ENCODE measurements at places on chromosomes 5 and 9.

DNA sequence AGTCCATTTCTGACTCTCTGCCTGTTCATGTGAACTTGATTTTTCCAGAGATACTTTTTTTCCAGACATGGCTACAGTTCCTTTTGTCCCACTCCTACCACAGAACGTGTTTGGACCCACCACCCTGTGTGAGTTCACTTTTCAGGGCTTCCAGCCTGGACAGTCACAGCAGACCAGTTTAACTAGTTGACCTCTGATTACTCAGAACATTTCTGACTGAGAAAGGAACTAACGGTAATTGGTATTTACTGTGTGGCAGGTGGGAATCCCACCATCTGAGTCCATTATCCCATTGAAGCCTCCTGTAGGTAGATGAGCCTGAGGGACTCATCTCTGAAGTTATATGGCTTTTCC lies 210.1 kb downstream of the GOLPH3 start:
- DNase-seq, result no peak

DNA sequence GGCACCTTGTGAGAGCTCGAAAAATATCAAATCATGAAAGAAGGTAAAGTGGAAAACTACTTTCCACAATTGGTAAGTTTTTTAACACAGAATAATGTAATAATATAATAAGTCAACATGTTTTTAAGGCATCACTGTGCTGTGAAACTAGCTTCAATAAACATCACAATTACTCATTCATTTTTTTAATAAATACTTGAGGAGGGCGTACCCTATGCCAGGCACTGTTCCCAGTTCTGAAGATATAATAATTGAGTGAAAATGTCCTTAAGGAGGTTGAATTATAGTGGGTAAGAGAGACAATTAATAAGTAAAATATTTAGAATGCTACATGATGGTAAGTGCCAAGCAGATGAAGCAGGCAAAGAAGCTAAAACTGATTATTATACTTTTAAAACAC lies 381.4 kb downstream of the ELAVL2 start:
- DNase-seq, result no peak

GRCh38 chr5:32851559-32852173 lies 140.5 kb downstream of the NPR3 start:
- no peak for DNase-seq

GRCh38 chr9:17063535-17064135 lies 71.2 kb upstream of the CNTLN start:
- DNase-seq, result no peak

GRCh38 chr5:141557681-141558136 lies 61.1 kb downstream of the DIAPH1 start:
- peak; percentile 63 for DNase-seq

- DNase-seq, result no peak
These were observed 71.4 kb upstream of the PHYKPL start for GRCh38 chr5:178304016-178304415.

DNA sequence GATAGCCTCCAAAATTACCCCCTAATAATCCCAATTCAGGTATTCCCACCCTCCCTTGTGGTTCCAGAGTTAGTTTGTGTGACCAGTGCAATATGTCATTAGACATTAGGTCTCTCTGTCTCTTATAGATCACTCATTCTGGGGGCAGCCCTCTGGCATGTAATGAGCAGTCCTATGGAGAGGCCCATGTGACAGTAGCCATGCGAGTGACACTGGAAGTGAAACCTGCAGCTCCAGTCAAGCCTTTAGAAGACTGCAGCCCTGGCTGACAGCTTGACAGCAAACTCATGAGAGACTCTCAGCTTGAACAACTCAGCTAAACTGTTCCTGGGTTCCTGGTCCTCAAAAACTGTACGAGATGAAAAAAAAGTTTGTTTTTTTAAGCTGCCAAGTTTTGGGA lies 54.0 kb upstream of the HSPB3 start:
- DNase-seq, result no peak

DNA sequence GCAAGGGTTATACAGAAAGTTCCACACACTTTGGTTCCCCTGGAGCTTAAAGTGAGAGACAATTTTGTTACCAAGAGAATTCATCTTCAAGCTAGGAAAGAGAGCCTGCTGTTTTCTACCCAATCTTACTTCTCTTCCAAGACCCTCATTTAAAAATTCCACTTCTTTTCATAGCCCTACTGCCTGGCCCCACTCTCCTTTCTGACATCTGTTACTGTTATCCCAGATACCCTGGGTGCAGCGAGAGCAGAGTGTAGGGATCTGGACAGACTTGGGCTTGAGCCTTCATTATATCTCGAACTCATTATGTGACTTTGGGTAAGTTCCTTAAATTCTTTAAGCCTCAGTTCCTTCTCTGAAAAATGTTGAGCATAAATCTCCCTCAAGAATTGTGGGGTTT lies 263.1 kb downstream of the ASTN2 start:
- DNase-seq, result no peak

GRCh38 chr5:170353961-170354360 lies 35.2 kb downstream of the KCNMB1 start:
- DNase-seq, result no peak

- DNase-seq, result no peak
These were observed 82.9 kb downstream of the RAPGEF1 start for GRCh38 chr9:131657037-131657377.

DNA sequence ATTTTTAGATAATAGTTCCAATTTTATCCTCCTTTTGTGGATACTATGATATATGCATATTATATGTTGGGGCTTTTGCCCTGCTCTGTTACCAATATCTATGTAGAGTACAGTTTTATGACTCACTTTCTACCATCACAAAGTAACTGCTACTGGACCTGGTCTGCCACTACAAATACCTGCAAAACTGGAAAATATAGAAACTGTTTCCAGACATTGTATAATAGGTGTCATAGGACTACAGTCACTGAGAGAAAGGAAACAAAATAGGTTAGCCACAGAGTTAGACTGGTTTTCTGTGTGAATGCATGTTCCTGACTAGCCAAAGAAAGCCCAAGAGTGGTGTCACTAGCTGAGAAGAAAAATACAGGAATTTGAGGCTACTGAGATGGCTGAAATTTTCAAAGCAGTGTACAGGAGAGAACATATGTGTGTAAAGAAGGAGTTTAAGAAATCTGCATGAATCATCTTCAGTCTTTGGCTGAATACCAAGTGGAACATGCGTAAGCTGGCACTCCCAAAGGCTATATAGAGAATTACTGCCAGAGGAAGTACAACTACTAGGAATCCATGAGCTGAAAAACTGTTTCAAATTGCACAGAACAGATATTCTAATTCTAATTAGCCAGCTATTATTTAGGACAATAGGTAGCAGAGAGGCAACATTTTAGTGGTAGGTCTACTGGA lies 29.0 kb upstream of the FAM174A start:
- DNase-seq, result no peak

DNA sequence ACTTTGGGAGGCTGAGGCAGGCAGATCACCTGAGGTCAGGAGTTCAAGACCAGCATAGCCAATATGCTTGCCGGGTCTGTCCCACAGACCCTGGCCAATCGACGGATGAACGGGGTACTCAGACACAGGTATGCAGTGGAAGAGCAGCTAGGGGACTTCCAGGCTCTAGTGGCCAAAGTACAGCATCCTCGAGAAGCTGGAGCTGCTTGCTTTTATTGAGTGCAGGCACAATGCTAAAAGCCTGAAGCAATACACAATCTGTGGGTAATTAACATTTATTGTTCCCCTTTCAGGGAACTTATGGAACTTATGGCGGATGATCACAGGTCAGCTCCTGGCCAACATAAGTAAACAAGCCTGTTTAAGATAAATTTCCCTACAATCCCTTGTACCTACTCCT lies 32.8 kb upstream of the SEMA4D start:
- DNase-seq, result no peak

- no peak for DNase-seq
These were observed 10.9 kb downstream of the MFAP3 start for GRCh38 chr5:154049636-154050035.

DNA sequence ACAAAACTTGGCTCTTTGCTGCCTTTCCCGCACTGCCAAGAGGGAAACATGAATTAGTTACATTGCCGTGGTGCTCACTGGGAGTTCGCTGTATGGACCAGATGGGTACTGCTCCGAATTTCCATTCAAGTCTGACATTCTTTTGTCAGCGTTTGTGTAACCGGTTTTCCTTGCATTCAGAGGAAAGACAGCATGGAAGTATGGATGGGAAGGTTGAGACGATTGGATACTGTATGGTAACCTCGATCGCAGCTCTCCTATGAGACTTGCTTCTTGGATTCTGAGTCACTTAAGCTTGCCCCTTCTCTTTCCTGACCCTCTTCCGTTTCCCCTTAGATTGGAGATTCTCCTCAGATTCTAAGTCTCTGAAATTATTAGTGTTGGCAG lies 625 bp upstream of the UBLCP1 start:
- no peak for DNase-seq

- DNase-seq, result no peak
These were observed 193.2 kb upstream of the RORB start for GRCh38 chr9:74303945-74304344.

- no peak for DNase-seq
These were observed 878 bp downstream of the HIGD2A start for GRCh38 chr5:176389135-176390123.

DNA sequence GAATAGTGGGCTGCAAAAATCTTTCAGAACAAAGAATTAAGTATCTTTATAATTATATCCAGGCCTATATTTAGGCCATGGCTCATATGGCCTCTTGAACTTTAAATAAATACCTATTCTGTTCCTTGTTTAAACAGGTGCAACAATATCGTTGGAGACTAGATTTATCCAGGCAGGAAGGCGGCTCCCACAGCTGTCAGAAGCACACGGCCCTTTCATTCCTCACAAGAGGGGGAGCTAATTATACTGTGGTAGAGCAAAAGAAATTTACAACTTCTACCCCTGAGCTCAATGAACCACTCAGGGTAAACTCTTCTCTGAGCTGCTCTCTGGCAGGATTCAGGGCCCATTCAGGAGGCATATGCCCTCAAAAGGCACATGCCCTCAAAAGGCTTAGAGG lies 31.3 kb downstream of the TMEM174 start:
- DNase-seq, result no peak

DNA sequence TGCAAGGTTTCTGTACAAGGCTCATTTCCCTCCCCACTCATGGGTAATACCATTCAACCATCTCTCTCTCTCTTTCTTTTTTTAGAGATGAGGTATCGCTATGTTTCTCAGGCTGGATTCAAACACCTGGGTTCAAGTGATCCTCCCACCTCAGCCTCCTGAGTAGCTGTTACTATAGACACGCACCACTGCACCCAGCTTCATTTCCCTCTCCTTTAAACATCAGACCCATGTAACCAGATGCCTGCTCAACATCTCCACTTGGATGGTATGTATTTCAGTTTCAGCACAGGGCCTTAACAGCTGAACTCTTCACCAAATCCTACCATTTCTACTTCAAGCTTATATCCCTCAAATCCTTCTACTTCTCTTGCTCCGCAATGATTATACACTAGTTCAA lies 117.4 kb downstream of the SSBP2 start:
- no peak for DNase-seq

- no peak for DNase-seq
These were observed 11.3 kb downstream of the FBXO38 start for GRCh38 chr5:148395031-148395430.

DNA sequence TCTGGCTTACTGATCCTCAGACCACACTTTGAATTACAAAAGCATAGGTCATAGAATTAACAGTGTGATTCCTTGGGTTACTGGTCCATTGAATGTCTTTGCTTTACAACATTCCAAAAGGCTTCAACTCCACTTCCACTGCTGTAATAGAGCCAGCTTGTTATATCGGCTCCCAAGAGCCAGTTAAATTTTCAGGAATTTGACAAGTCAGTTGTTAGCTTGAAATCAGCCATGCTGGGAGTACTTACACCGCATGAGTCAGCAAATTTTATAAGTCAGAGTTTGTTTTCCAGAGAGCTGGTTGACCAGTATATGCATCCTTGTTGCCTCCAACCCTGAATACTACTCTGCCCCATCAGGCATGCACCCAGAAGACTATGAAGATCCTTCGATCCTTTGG lies 73.1 kb downstream of the FOXB2 start:
- DNase-seq, result no peak

DNA sequence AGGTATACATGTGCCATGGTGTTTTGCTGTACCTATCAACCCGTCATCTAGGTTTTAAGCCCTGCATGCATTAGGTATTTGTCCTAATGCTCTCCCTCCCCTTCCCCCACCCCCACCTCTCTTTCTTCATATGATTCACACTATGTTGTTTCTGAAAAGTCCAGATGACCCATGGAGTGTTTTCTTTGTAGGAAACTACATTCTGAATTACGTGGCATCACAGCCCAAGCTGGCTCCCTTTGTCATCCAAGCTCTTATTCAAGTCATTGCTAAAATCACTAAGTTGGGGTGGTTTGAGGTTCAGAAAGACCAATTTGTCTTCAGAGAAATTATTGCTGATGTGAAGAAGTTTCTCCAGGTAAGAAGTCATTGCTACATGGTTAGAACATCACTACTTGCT lies 30.4 kb downstream of the RANBP17 start:
- DNase-seq, result no peak

- DNase-seq, result no peak
These were observed 381.2 kb upstream of the PDE4D start for GRCh38 chr5:60274747-60275146.

- no peak for DNase-seq
These were observed 1.3 kb upstream of the SLC2A8 start for GRCh38 chr9:127395497-127396252.

DNA sequence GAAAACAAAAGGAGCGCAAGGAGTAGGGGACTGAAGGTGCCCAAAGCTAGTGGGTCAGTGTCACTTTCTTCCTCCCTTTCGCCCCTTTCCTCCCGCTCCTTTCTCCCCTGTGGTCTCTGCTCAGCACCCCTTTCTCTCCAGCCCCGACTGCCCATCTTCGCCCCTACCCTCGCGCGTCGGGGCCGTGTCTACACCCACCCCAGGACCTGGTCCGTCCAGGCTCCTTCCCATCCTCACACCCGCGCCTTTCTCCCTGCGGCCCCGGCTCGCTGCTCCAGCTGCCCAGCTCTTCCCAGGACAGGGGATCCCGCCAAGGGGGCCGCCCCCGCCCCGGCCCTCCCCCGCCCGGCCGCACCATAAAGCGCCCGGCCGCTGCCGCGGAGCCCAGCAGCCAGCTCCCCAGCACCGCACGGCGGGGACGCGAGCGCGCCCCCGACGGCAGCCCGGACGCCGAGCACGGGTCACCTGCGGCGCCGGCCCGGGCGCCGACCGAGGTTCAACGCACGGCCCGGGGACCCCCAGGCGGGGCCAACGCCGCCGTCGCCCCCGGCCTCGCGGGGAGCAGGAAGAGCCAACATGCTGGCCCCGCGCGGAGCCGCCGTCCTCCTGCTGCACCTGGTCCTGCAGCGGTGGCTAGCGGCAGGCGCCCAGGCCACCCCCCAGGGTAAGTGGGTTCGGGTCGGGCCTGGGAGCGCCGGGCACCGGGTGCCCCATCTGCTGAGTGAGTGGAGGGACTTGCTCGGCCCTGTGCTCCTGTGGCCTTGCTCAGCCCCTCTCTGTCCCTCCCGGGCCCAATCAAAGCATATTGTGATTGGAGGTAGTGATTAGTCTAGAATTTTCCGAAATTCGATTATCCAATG lies at the start of gene THBS4:
TSS of gene THBS4 (plus strand) at position 387 of the 860 bp plus-strand sequence. CDS start at position 577, 190 bp downstream.
- no peak for DNase-seq
